Placental pericyte (primary cell): ENCODE measurements at places on chromosomes 2 and 18. TPM values are rescaled to one million over a fixed set of nuclear protein-coding genes. Genes with fewer than 3 reads are reported as not detected.

Gene MYO7B
- 0.43 TPM in 1 of 2 replicates, not detected in the other for total RNA-seq

Gene RAB27B
- total RNA-seq, result 20.5 and 24.5 TPM in 2 replicates

Gene KIAA2012
- total RNA-seq, result not detected in 2 replicates

Gene PMS1
- total RNA-seq, result 24.1 and 24.5 TPM in 2 replicates

Gene ATOH8
- 3.6 and 10.9 TPM in 2 replicates for total RNA-seq

Gene CD8B2
- not detected in 2 replicates for total RNA-seq

Gene DSC2
- under 0.01 TPM in 1 of 2 replicates, not detected in the other for total RNA-seq

Gene HRH4
- under 0.01 and 0.14 TPM in 2 replicates for total RNA-seq

Gene GTF2A1L
- 0.43 and 0.66 TPM in 2 replicates for total RNA-seq

Gene CHCHD5
- total RNA-seq, result 9.9 and 17.5 TPM in 2 replicates

Gene TMEM182
- 1.1 and 1.3 TPM in 2 replicates for total RNA-seq

Gene SMYD1
- not detected in 2 replicates for total RNA-seq

Gene ALPG
- total RNA-seq, result not detected in 2 replicates

Gene DOK6
- 0.29 and 0.66 TPM in 2 replicates for total RNA-seq

Gene SLC23A3
- 0.57 and 1.1 TPM in 2 replicates for total RNA-seq

Gene NTSR2
- not detected in 2 replicates for total RNA-seq

Gene BMPR2
- total RNA-seq, result 40.9 and 53.4 TPM in 2 replicates

Gene SRBD1
- total RNA-seq, result 18.8 and 26.2 TPM in 2 replicates

Gene PDE11A
- total RNA-seq, result 0.43 TPM in 1 of 2 replicates, not detected in the other

Gene MAPK4
- total RNA-seq, result not detected in 2 replicates

Gene NOSTRIN
- under 0.01 and 1.0 TPM in 2 replicates for total RNA-seq

Gene CPLX4
- total RNA-seq, result not detected in 2 replicates

Gene NOL4
- not detected in 2 replicates for total RNA-seq

Gene FMNL2
- total RNA-seq, result 26.7 and 31.9 TPM in 2 replicates
